Activated T-helper 1 cell treated with anti-CD3 and anti-CD28 coated beads, Interleukin-12 subunit alpha, Interleukin-12 subunit beta, Interleukin-2, Interleukin-4 antibody, amounts not matched to agents 30 ng/mL and 10 ng/mL and 1 ng/mL, durations not matched to agents 14 hours and 24 hours and 36 hours (primary cell): ENCODE measurements at places on chromosomes 7 and 10.

- no peak for DNase-seq
Observed at GRCh38 chr10:18364987-18365775, 225.0 kb downstream of the CACNB2 start.

DNA sequence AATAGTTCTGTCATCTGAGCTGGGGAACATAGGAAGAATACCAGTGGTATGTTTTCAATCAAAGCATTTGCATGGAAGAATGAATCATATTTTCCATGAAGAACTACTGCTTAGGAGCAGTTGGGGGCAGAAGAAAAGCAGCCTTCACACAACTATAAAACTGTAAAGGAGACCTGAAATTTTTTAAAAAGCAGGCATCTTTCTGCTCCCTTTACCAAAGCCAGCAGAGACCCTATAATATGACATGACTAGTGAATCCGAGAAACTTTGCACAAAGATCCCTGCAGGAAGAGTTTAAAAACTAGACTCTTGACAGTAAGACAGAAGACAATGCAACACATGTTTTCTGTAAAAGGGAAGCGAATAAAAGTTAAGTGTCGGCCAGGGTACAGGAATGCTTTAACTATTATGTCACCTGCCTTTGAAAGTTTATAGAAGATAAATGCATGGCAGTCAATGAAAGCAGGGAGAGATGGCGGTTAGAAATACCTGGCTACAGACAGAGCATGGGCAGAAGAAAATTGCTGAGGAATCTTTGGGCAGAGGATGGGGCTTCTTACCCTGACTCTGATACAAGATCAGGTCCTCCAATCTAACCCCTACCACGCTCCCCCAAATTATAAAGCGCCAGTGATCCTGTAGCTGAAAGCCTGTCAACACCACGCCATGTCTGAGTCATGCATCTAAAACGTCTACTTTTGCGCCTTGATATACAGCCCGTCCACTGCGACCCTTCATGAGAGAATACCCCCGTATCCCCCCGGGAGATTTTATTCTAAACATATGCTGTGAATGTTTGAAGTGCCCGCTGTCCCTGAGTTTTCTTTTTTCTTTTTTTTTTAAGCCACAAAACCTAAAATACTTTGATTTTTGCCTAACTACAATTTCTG lies 93.1 kb downstream of the GLI3 start:
- no peak for DNase-seq

DNA sequence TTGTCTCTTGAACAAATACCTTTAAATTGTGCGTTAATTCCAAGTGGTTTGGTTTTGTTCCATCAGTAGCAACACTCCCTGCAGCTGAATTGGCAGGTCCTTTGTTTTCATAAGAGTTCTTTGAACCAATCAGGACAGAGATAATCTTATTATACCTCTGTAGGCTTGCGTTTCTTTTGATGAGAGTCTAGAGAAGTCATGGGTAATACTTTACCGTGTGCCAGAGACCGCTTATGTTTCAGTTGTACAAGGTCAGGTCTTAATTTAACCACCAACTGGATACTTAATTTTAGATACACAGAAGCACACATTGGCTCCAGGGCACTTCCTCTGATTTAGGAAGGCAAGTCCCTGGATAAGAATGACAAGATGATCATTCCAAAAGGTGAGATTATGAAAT lies at the start of gene ASB15:
Gene ASB15, plus strand, starts transcription at position 292 of the 400 bp plus-strand sequence. CDS start 12,682 bp downstream, outside the sequence.
- no peak for DNase-seq

DNA sequence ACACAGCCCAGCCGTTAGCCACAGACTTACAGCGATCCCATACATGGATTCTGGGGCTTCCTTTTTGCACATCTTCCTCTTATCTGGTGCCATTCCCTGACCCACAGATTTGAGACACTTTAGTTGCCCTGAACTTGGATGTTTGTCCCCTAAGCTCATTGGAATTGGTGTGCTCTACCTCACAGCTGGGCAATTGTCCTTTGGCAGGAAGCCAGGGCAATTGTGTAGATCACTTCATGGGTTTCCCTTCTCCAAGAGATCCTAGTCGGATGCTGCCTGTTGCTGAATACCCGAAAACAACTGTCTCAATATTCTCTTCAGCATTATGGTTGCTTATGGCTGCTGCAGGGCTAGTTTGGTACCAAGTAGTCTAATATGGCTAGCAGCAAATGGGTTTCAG lies 470.7 kb upstream of the MKI67 start:
- DNase-seq, result no peak

GRCh38 chr7:53095731-53096501 lies 60.5 kb downstream of the POM121L12 start:
- DNase-seq, result no peak

DNA sequence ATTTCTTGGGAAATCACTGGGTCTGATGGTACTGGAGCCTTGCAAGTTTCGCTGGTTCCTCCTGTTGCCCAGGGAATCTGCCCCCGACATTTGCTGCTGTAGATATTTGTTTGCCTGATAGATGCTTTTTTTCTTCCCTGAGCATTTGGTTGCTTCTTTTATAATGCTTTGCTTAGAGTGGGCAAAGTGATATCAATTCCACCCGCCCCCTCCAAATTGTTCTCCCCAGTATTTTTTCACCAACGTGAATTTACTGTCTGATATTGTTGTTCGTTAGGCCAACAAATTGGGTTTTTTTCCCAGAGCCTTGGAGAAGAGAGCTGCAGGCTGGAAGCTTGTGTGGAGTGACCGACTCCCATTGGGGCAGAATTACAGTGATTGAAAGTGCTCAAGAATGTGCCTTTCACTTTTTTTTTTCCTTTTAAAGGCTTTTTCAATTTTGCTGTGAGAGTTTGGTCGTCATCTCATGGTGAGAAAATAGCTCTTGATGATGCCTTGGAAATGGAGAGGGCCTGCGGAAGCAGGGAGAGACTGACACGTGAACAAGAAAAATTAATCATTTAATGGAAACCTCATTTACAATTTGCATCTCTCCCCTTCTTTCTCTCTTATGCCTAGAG lies 2.5 kb downstream of the GRK5 start:
- no peak for DNase-seq

- DNase-seq, result no peak
Observed at GRCh38 chr10:97974526-97975525, 55.6 kb downstream of the CRTAC1 start.

- no peak for DNase-seq
Observed at GRCh38 chr10:10591715-10592341, 425.8 kb upstream of the CELF2 start.

DNA sequence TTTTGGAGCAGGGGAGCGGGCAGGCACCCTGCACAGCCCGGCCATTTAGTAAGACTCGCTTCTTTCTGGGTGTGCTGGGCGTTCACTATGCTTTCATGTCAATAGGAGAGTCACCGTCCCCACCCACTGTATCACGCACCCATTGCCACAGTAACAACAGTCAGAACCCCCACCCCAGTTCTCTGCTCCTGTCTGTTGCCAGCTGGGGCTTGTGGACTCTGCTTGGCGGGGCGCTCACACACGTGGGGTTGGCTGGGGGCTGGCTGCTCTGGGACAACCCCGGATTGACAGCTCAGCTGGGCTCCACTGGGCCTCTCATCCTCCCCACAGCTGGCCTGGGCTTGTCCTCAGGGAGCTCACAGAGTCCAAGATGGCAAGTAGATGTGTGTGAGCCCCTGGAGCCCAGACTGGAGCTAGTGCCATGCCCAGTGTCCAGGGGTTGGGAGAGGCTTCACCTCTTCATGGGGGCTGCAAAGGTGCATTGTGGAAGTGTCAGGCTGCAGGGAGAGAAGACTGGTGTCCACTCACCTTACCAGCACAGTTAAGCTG lies 59.6 kb downstream of the GLRX3 start:
- no peak for DNase-seq

DNA sequence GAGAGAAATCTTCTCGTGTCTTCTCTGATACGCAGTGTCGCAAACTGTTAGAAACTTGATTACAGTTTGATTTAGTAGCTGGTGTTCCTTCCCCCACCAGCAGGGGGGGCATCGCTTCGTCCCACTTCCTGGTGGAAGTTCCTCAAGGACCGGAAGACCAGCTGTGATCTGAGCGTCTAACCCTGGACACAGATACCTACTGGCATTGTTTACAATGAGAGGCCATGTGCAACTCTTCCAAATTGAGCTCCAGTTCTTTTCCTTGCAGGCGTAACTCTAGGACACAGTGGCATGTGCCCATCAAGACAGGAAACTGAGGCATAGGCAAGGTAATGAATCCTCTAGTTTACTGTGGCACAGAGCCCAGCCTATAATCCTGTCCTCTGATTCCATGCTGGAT lies 219.0 kb downstream of the CCDC3 start:
- no peak for DNase-seq

DNA sequence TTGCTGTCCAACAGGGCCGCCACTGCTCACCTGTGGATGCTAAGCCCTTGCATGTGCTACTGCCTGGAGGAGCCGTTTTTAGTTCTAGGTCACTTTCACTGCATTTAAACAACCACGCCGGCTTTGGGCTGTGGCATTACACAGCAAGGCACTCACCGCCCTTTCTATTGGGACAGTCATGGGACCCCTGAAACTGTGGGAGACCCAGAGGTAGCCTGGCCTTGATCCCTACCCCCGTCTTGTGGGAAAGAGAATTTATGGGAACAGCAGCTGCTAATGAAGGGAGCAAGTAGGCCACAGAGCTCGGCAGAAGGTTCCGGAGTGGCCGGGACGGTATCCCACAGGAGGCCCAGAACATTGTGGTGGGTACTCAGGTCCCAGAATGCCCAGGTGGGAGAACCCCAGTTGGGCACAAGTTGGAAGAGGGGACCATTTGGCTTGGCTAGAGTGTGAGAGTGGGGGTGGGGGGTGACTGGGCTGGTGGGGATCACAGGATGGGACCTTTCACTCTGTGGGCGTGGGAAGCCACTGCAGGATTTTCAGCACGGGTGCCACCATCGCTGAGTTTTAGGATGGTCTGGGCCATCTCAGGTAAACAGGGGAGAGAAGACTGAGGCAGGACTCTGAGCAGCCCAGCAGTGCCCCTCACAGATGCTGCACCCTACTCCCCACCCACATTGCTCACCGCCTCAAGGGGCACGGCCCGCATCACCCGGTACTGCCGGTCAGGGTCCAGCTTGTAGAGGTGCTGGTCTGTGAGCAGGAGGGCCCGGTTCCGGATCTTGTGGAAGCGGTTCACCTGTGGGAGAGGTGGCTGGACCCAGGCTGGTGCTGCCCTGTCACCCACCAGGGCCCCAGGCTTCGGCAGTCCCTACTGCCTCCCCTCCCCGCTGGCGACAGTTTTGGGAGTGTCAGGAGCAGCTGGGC lies 15.2 kb downstream of the MYO1G start:
- no peak for DNase-seq

GRCh38 chr7:106613848-106614560 lies 47.0 kb downstream of the CCDC71L start:
- no peak for DNase-seq

DNA sequence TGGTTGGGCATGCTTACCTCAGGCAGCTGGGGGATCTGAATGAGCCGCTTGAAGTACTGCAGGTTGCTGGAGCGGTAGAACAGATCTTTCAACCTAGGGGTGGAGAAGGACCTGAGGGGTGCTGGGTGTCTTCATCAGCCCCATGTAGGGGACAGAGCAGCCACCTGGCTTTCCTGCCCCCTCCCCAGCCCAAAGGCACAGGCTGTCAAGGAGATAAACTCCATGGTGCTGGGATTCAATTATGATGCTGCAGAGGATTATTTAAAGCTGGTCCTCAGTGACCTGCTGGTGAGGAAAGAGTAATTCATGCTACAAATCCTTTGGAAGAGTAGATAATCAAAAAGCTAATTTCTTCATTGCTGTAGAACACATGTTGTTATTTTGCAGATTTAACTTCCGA lies 71.1 kb downstream of the SPDYE5 start:
- no peak for DNase-seq

- DNase-seq, result no peak
Observed at GRCh38 chr7:51970961-51971665, 654.5 kb upstream of the COBL start.

DNA sequence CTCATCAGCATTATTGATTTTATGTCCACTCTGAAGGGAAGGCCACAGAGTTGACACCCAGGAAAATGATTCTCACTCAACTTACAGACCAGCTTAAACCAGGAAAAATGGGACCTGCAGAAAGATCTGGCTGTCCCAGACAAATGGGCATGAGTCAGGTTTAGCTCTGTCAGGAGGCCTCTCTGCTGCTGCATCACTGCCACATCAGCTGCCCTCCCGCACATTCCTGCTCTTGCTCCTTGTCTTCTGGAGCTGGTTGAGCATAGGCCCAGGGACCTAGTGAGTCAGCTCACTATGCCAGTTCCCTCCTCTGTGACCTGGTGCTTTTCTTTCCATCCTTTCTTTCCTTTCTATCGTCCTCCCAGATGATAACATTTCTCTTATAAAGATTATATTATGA lies 18.8 kb upstream of the SMNDC1 start:
- DNase-seq, result no peak

DNA sequence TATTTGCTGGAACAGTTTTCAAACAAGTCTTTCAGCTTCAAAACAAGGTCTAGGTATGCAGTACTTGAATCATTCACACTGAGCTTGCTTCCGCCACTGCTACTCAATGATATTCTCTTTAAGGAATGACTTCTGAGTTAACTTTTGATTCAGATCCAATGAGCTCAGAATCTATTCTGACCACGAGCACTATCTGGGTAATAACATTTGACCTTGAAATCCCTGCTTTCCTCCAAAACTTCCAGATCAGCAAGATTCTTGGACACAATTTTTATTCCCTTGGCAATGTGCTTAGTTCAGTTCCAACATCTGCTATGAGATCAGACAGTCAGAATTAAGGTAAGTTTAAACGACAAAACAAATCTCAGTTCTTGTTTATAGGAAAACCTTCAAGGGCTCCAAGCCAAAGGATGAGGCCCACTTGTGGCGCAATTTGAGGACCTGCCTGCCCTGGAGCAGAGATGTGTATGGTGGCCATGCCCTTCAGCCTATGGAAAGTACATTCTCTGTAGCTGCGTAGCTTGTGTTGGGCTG lies 87.2 kb downstream of the RNF216 start:
- no peak for DNase-seq

- DNase-seq, result no peak
Observed at GRCh38 chr7:28573059-28573553, 160.8 kb downstream of the CREB5 start.

- peak; percentile 9 for DNase-seq
Observed at GRCh38 chr7:137626469-137627067, 220.2 kb downstream of the DGKI start.

GRCh38 chr7:91749418-91749817 lies 131.1 kb downstream of the MTERF1 start:
- no peak for DNase-seq
